MCF 10A (cell line): ENCODE measurements at places on chromosomes 11 and 22. TPM values are rescaled to one million over a fixed set of nuclear protein-coding genes. Genes with fewer than 3 reads are reported as not detected.
A peak's percentile ranks its signal among the peaks of the same experiment; 100 is the strongest.

Gene KCNA4
- total RNA-seq, result not detected in 2 replicates

- DNase-seq, result no peak
- H3K27me3 ChIP-seq, result peaks cover 31% of the 10 kb centered on the region
- H3K4me1 ChIP-seq, result peaks cover 6% of the 10 kb centered on the region
- no peak overlapping the region for H3K4me3 ChIP-seq
- peaks cover 5% of the 10 kb centered on the region for H3K36me3 ChIP-seq
These were observed 827 bp downstream of the GSC2 start for GRCh38 chr22:19149047-19149883.

Gene PLA2G6
- total RNA-seq, result 37.5 and 40.3 TPM in 2 replicates

- no peak overlapping the region for H3K27ac ChIP-seq
- H3K36me3 ChIP-seq, result no peaks in the 10 kb centered on the region
- peaks cover 4% of the 10 kb centered on the region for H3K4me1 ChIP-seq
- no peak for DNase-seq
- H3K27me3 ChIP-seq, result no peaks in the 10 kb centered on the region
These were observed 5.4 kb upstream of the POU2AF1 start for GRCh38 chr11:111384494-111384893.

DNA sequence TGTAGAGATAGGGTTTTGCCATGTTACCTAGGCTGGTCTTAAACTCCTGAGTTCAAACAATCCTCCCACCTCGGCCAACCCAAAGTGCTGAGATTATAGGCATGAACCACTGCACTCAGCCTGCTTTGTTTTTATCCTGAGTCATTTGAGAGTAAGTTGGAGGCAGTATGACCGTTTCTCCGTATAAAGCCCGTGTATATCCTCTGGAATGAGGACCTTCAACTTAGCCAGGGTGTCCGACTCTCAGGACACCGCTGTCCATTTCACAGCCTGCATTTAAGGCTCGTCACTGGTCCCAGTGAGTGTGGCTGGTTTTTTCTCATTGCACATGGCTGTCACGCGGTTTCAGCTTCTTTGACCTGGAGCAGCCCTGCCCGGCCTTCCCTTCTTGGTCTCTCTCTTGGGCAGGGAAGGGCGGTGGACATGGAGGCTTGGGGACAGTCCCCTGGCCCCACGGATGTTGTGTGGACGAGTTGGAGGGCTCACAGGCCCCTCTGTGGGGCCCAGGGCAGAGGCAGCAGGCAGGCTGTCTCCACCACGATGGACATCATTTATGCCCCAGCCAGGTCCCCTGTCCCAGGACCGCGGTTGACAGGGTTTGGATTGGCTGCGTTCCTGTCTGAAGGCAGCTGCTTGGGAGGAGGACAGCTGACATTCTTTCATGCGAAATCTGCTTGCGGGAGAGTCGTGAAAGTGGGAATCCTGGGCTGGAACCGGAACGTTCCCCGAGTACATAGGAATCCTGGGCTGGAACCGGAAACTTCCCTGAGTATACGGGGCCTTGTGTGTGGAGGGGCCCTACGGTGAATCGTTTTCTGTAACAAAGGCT, 93.3 kb downstream of the KCNQ1 start:
- H3K36me3 ChIP-seq, result no peaks in the 10 kb centered on the region
- H3K4me3 ChIP-seq, result no peak overlapping the region
- H3K27ac ChIP-seq, result no peak overlapping the region
- DNase-seq, result no peak
- no peaks in the 10 kb centered on the region for H3K27me3 ChIP-seq
- H3K4me1 ChIP-seq, result peaks cover 5% of the 10 kb centered on the region

- H3K27me3 ChIP-seq, result no peaks in the 10 kb centered on the region
- peaks cover 26% of the 10 kb centered on the region for H3K4me1 ChIP-seq
- DNase-seq, result no peak
- H3K27ac ChIP-seq, result peak overlapping the region; percentile 89
- H3K4me3 ChIP-seq, result peak overlapping the region; percentile 92
- peaks cover 45% of the 10 kb centered on the region for H3K36me3 ChIP-seq
These were observed 1.5 kb upstream of the NDUFS8 start for GRCh38 chr11:68028802-68029545.

GRCh38 chr22:20946080-20946986, 20.7 kb upstream of the AIFM3 start:
- peak; percentile 45 for DNase-seq
- H3K27me3 ChIP-seq, result no peaks in the 10 kb centered on the region
- H3K27ac ChIP-seq, result no peak overlapping the region
- no peak overlapping the region for H3K4me3 ChIP-seq
- H3K4me1 ChIP-seq, result peaks cover 38% of the 10 kb centered on the region

- peak overlapping the region; percentile 67 for H3K27ac ChIP-seq
- peak overlapping the region; percentile 77 for H3K4me3 ChIP-seq
- H3K36me3 ChIP-seq, result peaks cover 12% of the 10 kb centered on the region
- no peak for DNase-seq
These were observed 49.7 kb downstream of the TRIOBP start for GRCh38 chr22:37746366-37747079.

Gene MS4A14
- not detected in 2 replicates for total RNA-seq

Gene MS4A6E
- total RNA-seq, result not detected in 2 replicates

GRCh38 chr11:19921976-19922688, 209.5 kb downstream of the NAV2 start:
- DNase-seq, result no peak
- no peak overlapping the region for H3K4me3 ChIP-seq
- peaks cover 32% of the 10 kb centered on the region for H3K4me1 ChIP-seq
- peak overlapping the region; percentile 35 for H3K27ac ChIP-seq
- H3K27me3 ChIP-seq, result no peaks in the 10 kb centered on the region
- H3K36me3 ChIP-seq, result peaks cover 12% of the 10 kb centered on the region

Gene KRTAP5-11
- not detected in 2 replicates for total RNA-seq

Gene OR6T1
- total RNA-seq, result not detected in 2 replicates

DNA sequence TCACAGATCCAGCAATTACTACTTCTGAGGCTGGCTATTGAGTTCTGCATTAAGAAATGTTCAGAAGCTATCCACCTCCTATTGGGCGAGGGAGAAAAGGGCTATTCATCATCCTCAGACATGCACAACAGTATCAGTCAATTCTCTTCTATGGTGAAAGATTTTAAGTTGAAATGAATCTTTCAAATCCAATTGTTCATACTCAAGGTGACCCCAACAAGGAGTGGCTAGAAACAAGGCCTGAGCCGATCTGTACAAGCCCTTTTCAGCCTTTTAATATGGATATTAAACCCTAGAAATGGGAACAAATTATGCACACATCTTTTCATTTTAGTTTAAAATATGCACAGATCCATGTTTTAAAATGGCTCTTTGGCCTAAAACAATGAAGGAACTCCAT, 303.5 kb upstream of the PITPNB start:
- no peak overlapping the region for H3K27ac ChIP-seq
- H3K36me3 ChIP-seq, result no peaks in the 10 kb centered on the region
- H3K4me3 ChIP-seq, result no peak overlapping the region
- H3K27me3 ChIP-seq, result peaks cover 29% of the 10 kb centered on the region
- no peaks in the 10 kb centered on the region for H3K4me1 ChIP-seq

GRCh38 chr11:116062490-116063171, 558.4 kb upstream of the CADM1 start:
- no peaks in the 10 kb centered on the region for H3K27me3 ChIP-seq
- H3K27ac ChIP-seq, result no peak overlapping the region
- no peaks in the 10 kb centered on the region for H3K36me3 ChIP-seq

GRCh38 chr11:114270531-114271270, 25.5 kb upstream of the NNMT start:
- H3K27me3 ChIP-seq, result no peaks in the 10 kb centered on the region
- H3K27ac ChIP-seq, result no peak overlapping the region
- H3K4me3 ChIP-seq, result no peak overlapping the region
- H3K4me1 ChIP-seq, result no peaks in the 10 kb centered on the region

Gene SYT7
- 25.2 and 57.7 TPM in 2 replicates for total RNA-seq

DNA sequence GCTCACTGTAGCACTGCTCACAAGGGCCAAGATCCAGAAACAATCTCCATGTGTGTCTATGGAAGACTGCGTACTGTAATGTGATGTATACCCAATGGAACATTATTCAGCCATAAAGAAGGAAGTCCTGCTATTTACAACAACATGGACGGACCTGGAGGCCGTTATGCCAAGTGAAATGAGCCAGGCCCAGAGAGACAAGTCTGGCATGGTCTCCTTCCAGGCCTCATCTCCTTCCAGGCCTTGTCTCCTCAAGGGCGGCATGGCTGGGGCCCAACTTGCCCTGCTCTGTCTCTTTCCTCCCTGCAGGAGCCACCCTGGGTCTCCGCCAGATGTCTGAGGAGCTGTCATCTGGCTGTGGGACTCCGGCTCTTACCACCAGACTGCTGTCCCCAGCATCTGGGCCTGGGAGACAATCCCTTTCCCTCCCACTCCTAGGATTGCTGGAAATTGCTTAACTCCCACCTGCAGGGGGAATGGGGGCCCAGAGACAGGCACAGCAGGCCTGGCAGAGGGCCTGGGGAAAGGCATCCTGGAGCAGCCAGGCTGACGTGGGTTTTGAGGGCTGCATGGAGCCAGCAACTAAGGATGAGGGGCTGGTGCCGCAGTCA, 1326.6 kb downstream of the TBC1D22A start:
- DNase-seq, result no peak
- no peak overlapping the region for H3K4me3 ChIP-seq
- no peaks in the 10 kb centered on the region for H3K4me1 ChIP-seq
- H3K27ac ChIP-seq, result no peak overlapping the region
- no peaks in the 10 kb centered on the region for H3K27me3 ChIP-seq
- no peaks in the 10 kb centered on the region for H3K36me3 ChIP-seq

Gene RAB38
- total RNA-seq, result 77.7 and 80.9 TPM in 2 replicates

Gene CSKMT
- total RNA-seq, result 15.4 and 31.2 TPM in 2 replicates

Gene APOL5
- total RNA-seq, result not detected in 2 replicates

DNA sequence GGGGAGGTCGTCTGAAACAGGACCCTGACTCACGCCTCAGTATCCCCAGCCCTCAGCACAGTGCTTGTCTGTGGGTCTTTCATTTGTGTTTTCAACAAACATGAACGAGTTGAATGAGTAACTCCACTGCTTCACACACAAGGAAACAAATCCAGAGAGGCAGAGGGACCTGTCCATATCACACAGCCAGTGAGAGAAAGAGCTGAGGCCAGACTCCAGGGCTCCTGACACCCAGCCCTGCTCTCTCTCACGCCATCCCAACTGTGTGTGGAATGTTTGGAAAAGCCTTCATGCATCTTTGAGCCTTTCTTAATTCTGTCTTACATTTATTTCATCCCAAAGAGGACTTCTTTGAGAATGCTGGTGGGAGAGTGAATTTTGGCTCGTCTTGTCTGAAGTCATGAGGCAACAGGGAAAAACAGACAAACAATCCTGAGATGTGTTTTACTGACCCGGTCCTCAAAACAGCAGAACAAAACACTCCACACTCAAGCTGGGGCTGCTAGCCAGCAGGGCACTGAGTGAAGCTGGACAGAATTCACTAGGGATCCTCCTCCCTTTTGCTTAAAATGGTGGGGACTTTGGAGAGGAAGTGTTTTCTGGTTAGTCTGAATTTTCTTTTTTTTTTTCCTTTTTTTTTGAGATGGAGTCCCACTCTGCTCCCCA, 19.7 kb upstream of the ALG8 start:
- no peaks in the 10 kb centered on the region for H3K27me3 ChIP-seq
- no peak overlapping the region for H3K4me3 ChIP-seq
- no peaks in the 10 kb centered on the region for H3K4me1 ChIP-seq

Gene MARK2
- total RNA-seq, result 36.9 and 39.8 TPM in 2 replicates

DNA sequence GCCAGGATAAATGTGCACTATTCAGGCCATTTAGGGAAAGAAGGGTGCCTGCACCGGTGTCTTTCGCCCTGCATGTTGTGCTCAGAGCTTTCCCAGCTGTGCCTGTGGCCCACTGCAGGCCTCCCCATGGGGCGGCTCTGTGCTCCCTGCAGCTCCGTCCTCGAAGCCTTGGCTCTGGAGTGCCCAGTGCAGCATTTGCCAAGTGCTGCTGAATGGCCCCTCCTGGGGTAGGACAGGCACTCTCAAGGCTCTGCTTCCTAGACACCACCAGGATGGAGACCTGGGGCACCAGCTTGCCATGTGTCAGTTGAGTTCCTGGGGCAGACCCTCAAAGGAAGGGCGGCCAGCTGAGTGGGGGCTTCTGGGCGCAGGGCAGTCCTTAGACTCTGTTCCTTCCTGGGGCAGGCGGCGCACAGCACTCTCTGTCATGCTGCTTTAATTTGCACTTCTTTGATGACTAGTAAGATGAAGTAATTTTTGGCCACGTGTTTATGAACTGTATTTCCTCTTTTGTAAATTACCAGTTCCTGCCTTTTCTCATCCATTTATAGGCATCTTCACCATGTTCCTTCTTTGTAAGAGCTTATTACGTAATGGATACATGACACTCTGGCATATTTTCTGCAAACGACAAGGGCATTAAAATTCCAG, 32.1 kb upstream of the GNB1L start:
- DNase-seq, result peak; percentile 70
- H3K27me3 ChIP-seq, result no peaks in the 10 kb centered on the region
- peaks cover 5% of the 10 kb centered on the region for H3K36me3 ChIP-seq
- no peak overlapping the region for H3K4me3 ChIP-seq
- H3K4me1 ChIP-seq, result peaks cover 23% of the 10 kb centered on the region

Gene CYP2D6
- 2.0 and 3.5 TPM in 2 replicates for total RNA-seq

GRCh38 chr11:65077451-65077850, 6.4 kb downstream of the CDCA5 start:
- no peaks in the 10 kb centered on the region for H3K27me3 ChIP-seq
- no peak for DNase-seq
- no peak overlapping the region for H3K4me3 ChIP-seq
- H3K27ac ChIP-seq, result no peak overlapping the region
- peaks cover 21% of the 10 kb centered on the region for H3K4me1 ChIP-seq

Gene CTSW
- not detected in 2 replicates for total RNA-seq

DNA sequence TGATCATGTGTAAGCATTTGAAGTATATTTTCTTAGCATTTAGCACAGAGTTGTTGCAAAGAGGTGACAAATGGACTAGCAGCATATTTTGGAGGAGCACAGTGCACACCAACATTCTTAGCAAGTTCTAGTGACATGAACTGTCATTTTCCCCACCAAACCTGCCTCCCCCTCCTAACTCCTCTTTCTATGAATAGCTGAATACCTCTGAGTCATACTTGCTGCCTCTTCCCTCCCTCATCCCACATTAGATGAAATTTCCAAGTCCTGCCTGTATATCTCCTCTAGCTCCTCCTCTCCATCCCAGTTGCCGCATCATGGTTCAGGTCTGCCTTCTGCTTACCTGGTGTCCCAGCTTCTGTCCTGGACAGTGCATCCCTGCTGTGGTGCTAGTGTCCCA, 7.2 kb downstream of the OSBP2 start:
- no peaks in the 10 kb centered on the region for H3K27me3 ChIP-seq
- H3K4me3 ChIP-seq, result no peak overlapping the region
- peaks cover 6% of the 10 kb centered on the region for H3K4me1 ChIP-seq
- H3K36me3 ChIP-seq, result no peaks in the 10 kb centered on the region
- H3K27ac ChIP-seq, result no peak overlapping the region
- DNase-seq, result peak; percentile 17

Gene TRIM66
- total RNA-seq, result 27.3 and 27.4 TPM in 2 replicates

GRCh38 chr11:30605036-30605605, 19.0 kb upstream of the MPPED2 start:
- no peaks in the 10 kb centered on the region for H3K36me3 ChIP-seq
- peaks cover 29% of the 10 kb centered on the region for H3K27me3 ChIP-seq
- H3K27ac ChIP-seq, result no peak overlapping the region
- DNase-seq, result no peak
- no peak overlapping the region for H3K4me3 ChIP-seq

Gene OTUB1
- total RNA-seq, result 50.9 and 56.0 TPM in 2 replicates
